ENCODE measurements at places on chromosomes 13 and 19. TPM values are rescaled to one million over a fixed set of nuclear protein-coding genes. Genes with fewer than 3 reads are reported as not detected.

The ADAT3 gene
- total RNA-seq, result 1.7 TPM

The ZNF91 gene
- 15.7 TPM for total RNA-seq

The OXGR1 gene
- not detected for total RNA-seq

The ERICH4 gene
- total RNA-seq, result not detected

The LSM14A gene
- total RNA-seq, result 97.8 TPM

The CNN1 gene
- 17.2 TPM for total RNA-seq

The STARD13 gene
- total RNA-seq, result 16.2 TPM
